ENCODE measurements at places on chromosomes 16 and 17.

- DNase-seq: no peak
Observed at GRCh38 chr17:2935632-2936031, 127.8 kb downstream of the OR1D5 start.

GRCh38 chr17:28115046-28115445 lies 72.6 kb downstream of the NLK start:
- peak; percentile 2 for DNase-seq

- DNase-seq: no peak
Observed at GRCh38 chr17:75394332-75394918, 11.1 kb downstream of the GRB2 start.

- DNase-seq: no peak
Observed at GRCh38 chr17:71057448-71057847, 888.1 kb downstream of the KCNJ2 start.

DNA sequence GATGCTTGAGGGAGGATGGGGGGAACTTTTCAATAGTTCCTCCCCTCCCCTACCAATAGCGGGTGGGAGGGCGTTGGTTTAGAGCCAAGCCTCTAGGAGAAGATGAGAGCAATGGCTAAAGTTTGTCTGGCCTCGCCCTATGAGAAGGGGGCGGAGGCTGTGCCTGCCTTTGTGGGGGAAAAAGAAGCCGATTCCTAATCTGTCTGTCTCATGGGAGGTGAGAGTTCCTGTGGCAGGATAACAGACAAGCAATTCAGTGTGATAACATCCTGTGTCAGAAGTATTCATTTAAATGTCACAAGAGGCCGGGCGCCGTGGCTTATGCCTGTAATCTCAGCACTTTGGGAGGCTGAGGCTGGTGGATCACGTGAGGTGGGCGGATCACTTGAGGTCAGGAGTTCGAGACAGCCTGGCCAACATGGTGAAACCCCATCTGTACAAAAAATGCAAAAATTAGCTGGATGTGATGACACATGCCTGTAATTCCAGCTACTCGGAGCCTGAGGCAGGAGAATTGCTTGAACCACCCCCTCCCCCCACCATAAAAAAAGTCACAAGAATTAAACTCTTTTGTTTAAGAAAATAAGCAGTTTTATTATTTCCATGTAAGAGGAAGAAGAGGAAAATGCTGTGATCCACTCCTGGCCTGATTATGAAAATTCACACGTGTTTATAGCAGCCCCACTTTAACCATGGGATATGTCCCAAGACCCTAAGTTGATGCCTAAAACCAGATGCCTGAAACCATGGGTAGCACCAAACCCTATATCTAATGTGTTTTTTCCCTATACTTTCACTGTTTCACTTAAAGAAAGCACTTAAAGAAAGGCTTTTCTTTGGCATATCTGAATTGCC lies 1.7 kb downstream of the SLFN5 start:
- DNase-seq: peak; percentile 45

DNA sequence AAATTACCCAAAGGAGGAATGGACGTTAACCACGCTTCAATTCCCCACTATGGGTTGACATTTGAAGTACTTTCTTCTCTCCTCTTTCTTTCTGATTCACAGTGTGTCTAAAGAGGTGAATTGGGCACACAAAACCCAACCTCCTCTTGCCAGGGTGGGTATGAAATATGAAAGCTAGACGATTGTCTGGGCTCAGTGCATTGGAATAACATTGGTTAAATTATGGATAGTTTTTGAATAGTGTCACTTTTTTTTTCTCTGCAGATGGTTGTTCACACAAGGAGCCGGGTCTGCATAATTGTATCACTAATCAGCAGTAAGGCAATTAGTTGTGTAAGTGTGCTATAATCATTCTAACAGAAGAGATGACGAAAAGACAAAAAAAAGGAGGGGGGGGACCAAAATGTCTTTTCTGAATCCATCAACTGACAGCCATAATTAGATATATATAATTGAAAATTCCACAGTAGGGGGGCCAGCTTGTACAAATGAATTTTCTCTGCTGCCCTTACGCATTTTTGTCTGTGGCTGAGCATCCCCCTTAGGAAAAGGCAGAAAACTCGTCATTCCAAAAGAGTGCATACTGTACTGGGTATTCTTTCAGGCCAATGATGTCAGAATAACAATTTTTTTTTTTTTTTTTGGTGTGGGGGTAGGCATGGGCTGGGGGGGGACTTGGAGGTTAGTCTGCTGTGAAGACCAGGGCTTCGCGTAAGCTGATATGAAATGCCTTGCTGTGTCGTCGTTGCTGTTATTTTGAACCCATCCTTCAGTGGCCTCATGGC lies 307.5 kb upstream of the SALL1 start:
- no peak for DNase-seq

DNA sequence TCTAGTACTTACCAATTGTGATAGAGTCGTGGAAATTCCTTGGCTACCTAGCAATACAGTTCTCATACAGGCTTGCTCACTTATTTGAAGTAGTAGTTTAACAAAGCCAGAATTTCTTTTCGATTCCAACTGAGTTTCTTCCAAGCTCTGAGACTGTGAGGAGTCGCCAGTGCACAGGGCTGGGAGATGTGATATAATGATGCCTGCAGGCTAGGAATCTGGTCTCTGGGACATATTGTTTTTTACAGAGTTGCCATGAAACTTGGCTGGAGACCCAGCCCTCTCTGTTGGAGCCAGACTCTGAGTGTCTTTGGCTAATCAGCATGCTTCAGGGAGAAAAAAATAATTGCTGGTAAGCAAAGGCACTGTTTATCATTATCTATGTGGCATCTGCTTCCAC lies 698.8 kb upstream of the GOT2 start:
- DNase-seq: no peak

DNA sequence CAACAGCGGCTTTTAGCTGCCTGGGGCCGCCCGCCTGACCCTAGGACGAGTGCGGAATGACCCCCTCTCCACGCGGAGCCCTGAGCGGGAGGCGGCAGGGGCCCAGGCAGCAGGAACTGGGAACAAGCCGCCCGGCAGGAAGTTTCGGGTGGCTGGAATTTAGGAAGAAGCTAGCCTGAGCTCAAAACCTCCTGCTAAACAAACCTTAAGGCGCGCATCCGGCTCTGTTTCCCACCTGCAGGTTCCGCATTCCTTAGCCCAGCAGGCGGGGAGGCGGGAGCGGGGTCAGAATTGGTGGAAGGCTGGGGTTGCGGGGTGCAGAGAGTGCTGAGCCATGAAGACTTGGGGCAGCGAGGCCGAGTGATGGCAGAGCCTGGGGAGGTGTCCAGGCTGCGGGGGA lies 813.9 kb downstream of the KCNJ18 start:
- DNase-seq: no peak

DNA sequence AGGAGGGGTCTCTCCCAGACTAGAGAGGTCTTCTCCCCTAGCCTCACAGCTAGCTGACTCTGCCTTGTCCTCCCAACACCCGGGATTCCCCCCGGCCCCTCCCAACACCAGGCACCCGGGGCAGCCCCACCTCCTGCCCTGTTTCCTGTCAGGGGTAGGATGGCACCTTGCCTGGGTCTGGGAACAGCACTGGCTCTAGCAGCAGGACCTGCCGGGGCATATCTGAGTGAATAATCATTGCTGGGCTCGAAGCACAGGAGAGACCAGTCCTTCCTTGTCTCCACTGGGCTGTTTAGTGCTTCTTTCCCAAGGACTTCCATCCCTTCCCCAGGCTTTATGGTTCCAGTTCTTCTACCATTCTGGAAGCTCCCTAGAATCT lies 25.7 kb downstream of the MINK1 start:
- no peak for DNase-seq

GRCh38 chr17:57451643-57452042 lies 195.3 kb downstream of the MSI2 start:
- no peak for DNase-seq

DNA sequence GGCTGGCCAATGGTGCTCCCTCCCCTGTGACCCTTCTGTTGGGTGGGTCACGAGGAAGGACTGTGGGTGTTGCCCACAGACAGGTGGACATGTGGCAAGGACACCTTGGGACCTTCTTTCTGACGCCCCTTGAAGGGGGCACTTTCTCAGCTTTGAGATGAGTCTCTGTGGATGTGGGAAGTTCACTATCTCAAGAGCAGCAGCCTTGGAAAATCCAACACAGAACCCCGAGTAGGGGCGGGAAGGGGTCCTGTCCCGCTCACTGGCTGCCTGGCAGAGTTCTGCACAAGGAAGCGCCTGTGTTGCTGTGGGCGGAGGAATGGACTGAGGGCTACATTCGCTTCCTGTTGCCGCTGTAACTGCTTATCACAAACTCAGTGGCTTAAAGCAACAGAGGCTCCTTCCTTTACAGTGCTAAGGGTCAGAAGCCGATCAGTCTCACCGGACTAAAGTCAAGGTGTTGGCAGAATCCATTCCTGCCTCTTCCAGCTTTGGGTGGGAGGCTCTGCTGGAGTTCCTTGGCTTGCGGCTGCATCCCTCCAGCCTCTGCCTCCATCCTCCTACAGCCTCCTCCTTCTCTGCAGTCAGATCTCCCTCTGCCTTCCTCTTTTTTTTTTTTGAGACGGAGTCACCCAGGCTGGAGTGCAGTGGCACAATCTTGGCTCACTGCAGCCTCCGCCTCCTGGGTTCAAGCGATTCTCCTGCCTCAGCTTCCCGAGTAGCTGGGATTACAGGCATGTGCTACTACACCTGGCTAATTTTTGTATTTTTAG lies 305.2 kb downstream of the SEC14L1 start:
- DNase-seq: peak; percentile 91

DNA sequence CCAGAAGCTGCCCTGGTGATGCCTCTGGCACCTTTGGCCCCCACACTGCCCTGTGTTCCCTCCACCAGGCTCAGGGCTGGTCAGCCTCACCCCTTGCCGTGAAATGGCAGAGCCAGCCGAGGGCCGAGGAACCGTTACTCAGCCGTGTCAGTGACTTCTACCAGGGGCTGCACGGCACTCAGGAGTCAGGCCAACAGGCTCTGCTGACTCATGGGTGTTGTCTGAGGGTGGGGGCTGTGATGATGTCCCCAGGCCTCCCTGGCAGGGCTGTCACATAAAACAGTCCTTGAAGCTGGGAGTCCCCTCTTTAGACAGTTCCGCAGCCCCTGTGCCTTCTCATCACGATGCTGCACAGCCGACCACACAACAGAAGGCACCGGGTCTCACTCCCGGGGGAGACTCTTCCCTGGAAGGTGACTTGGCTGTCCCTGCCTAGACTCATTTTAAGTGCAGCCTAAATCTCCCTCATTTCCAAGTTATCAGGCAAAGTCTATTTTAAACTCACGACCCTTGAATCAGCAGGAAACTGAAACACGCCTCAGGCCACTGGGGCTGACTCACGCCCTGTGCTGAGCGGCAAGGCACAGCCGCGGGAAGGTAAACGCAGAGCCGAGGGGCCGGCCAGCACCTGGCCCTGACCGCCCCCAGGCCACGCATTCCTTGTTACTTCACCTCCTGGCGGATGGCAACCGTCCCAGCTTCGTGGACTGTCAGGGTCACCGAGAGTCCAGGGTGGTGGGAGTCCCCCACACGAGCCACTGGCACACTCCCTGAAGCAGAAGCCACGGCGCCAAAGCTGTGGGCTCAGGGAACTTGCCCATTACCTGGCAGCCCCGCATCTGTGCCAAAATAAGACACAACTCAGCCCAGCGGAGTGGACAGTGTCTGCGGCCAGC lies 102.6 kb downstream of the ZNF778 start:
- peak; percentile 46 for DNase-seq

- DNase-seq: peak; percentile 86
Observed at GRCh38 chr16:58336332-58337089, 41.7 kb upstream of the PRSS54 start.

Measured in GM12865 (cell line).